ENCODE measurements at places on chromosomes 4 and X. TPM values are rescaled to one million over a fixed set of nuclear protein-coding genes. Genes with fewer than 3 reads are reported as not detected.
A peak's percentile ranks its signal among the peaks of the same experiment; 100 is the strongest.

- no peaks in the 10 kb centered on the region for H3K4me1 ChIP-seq
- H3K36me3 ChIP-seq = peaks cover 6% of the 10 kb centered on the region
- no peak overlapping the region for H3K4me3 ChIP-seq
- no peaks in the 10 kb centered on the region for H3K27me3 ChIP-seq
- no peak for DNase-seq
Measured at GRCh38 chrX:15451913-15452312, 41.2 kb downstream of the PIR start.

DNA sequence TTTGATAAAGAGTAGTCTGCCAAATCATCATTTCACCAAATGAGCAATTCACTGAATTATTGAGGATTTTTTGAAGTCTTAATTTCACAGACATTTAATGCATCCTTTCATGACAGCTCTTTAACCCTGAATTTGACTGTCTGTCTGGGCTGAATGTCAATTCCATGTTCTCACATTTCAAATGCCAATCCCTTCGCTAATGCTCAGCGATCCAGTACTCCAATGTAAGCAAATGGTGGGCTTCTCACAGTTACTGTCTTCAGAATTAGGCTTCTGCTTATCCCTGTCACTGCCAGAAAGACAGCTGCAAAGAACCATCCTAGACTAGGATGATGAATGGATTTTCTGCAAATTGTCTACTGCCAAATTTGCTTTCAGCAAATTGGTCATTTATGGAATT lies 36.2 kb upstream of the USP38 start:
- no peaks in the 10 kb centered on the region for H3K4me1 ChIP-seq
- H3K36me3 ChIP-seq = no peaks in the 10 kb centered on the region
- no peak overlapping the region for H3K4me3 ChIP-seq
- H3K27ac ChIP-seq = no peak overlapping the region
- no peak for DNase-seq

GRCh38 chr4:55304303-55304702 lies 41.7 kb upstream of the SRD5A3 start:
- no peaks in the 10 kb centered on the region for H3K36me3 ChIP-seq
- no peak overlapping the region for H3K27ac ChIP-seq
- DNase-seq = no peak

DNA sequence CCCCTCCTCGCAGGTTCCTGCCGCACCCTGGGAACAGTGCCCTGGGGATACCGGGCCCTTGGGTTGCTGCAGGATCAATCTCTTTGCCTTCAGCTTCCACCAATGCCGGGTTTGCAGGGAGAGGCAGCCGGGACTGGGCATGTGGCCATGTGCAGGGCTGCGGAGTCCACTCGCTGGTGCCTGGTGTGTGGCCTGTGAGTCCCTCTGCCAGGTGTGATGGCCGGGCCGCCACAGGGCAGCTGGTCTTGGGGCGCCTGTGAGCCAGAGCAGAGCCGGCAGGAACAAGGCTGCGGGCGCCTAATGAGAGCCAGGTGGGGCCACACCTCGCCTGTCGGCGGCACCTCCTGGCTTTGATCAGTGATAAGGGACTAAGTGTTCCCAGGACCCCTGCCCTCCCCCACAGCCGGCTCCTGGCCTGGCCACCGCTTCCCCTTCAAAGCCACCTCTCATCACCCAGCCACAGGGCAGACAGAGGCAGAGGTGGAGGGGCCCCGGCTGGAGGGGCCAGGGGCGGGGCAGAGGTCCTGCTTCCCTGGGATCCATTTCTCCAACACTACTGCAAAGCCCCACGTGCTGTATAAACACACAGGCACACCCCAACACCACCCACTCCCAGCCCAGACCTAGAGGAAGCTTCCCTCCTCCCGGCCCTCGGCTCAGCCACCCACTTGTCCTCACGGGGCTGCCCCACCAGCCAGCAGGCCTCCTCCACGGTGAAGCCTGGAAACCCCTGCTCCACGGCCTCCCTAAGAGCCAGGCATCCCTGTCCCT lies 132.7 kb downstream of the CPZ start:
- H3K36me3 ChIP-seq = no peaks in the 10 kb centered on the region
- H3K27me3 ChIP-seq = peaks cover 33% of the 10 kb centered on the region
- H3K4me3 ChIP-seq = no peak overlapping the region

The SHOX gene
- total RNA-seq = not detected

DNA sequence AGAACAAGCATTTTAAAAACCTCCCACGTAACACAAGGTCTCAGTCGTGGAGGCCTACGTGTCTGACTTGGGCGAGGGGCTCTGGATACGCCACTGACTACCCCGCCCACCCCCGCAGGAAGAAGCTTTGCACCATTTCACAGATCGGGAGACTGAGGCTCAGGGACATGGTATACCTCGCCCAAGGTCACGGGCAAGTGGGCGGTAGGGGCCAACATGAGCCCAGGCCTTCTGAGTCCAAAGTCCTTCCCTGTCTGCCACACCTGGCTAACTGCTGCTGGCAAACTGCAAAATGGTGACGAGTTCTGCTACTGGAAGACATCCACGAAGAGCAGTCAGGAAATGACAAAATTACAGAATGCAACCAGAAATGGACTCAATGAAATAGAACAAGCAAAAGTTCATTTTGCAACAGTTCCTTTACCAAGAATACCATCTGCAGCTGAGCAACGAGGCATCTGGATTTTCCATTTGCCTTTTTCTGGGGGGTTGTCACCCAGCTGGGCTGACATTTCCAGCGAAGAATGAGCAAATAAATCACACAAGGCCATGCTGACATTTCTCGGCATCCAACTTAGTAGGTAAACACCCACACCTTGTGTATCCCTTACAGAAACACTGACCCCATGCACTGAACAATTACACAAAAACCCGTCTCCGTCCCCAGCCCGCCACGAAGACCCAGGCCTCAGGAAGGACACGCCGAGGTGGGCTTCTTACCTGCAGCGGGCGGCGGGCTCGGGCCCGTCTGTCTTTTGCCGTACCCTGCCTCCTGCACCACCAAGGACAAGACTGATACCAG lies 70.2 kb upstream of the AFAP1 start:
- no peaks in the 10 kb centered on the region for H3K36me3 ChIP-seq
- no peaks in the 10 kb centered on the region for H3K4me1 ChIP-seq
- no peak overlapping the region for H3K4me3 ChIP-seq

DNA sequence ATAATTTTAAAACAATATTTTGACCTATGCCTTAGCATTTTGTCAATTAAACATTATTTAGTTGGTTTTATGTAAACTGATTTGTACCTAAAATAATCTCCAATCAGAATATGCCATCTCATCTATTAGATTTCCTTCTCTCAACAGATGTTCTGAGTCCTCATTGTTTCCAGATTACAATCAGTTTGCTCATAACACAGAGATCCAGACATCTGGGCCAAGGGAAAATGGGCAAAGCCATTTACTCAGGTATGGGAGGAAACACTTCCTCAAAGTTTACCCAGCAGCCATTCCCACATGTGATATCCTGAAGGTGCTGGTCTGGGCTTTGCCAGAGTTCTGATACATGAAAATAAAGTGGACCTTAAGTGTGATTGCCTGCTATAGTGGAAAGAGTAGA lies 217.9 kb upstream of the GPC4 start:
- H3K27ac ChIP-seq = no peak overlapping the region
- H3K27me3 ChIP-seq = no peaks in the 10 kb centered on the region
- H3K36me3 ChIP-seq = no peaks in the 10 kb centered on the region

GRCh38 chr4:12615822-12616221 lies 868.3 kb downstream of the RAB28 start:
- no peak overlapping the region for H3K27ac ChIP-seq
- no peak overlapping the region for H3K4me3 ChIP-seq
- no peaks in the 10 kb centered on the region for H3K4me1 ChIP-seq
- H3K27me3 ChIP-seq = no peaks in the 10 kb centered on the region

GRCh38 chr4:156798438-156798837 lies 173.2 kb downstream of the PDGFC start:
- no peak overlapping the region for H3K27ac ChIP-seq
- DNase-seq = no peak
- H3K36me3 ChIP-seq = no peaks in the 10 kb centered on the region
- no peaks in the 10 kb centered on the region for H3K27me3 ChIP-seq
- no peaks in the 10 kb centered on the region for H3K4me1 ChIP-seq
- H3K4me3 ChIP-seq = no peak overlapping the region

The OPN1LW gene
- total RNA-seq = not detected

DNA sequence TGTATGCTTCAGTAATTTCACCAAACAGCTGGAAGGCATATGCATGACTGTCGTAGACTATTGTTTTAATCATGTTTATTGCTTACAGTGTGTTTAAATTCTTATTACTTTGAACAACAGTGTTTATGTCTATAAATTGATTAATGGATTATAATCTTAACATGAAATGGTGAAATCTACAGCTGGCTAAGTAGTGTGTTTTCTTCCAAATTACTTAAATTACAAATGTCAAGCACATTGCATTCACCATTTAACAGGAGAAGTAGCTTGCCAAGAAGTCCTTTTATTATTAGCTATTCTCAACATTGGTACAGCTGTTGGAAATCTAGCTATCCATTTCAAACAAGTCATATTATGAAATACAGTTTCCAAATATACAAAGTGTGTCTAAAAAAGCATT lies 849.3 kb upstream of the PCDH10 start:
- no peaks in the 10 kb centered on the region for H3K27me3 ChIP-seq
- H3K4me1 ChIP-seq = no peaks in the 10 kb centered on the region
- no peak overlapping the region for H3K27ac ChIP-seq
- H3K4me3 ChIP-seq = no peak overlapping the region
- no peaks in the 10 kb centered on the region for H3K36me3 ChIP-seq

GRCh38 chr4:100348473-100348872 lies 158.2 kb upstream of the DDIT4L start:
- H3K27ac ChIP-seq = no peak overlapping the region
- no peaks in the 10 kb centered on the region for H3K27me3 ChIP-seq
- DNase-seq = no peak

- H3K36me3 ChIP-seq = no peaks in the 10 kb centered on the region
- H3K4me1 ChIP-seq = no peaks in the 10 kb centered on the region
- DNase-seq = no peak
- no peak overlapping the region for H3K27ac ChIP-seq
- H3K4me3 ChIP-seq = no peak overlapping the region
Measured at GRCh38 chrX:23887451-23887850, 20.3 kb downstream of the APOO start.

DNA sequence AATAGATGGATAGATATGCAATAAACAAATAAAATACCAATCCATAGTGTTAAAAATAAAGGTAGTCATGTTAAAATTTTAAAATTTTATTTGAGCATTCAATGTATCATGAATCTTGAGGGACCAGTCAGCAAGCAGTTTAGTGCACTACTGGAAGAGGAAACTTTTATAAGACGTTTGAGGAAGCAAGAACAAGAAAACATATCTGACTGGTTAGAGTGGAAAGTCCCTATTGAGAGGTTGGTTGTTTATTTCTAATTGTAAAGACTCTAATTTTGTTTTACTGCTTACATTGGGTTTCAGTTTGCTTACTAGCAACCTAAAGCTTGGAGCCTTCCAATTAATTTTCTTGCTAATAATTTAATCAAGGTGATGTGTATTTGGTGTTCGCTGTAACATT lies 786.2 kb downstream of the RAB28 start:
- H3K4me3 ChIP-seq = no peak overlapping the region
- H3K4me1 ChIP-seq = no peaks in the 10 kb centered on the region
- no peaks in the 10 kb centered on the region for H3K27me3 ChIP-seq
- no peak overlapping the region for H3K27ac ChIP-seq
- H3K36me3 ChIP-seq = no peaks in the 10 kb centered on the region
- DNase-seq = no peak

DNA sequence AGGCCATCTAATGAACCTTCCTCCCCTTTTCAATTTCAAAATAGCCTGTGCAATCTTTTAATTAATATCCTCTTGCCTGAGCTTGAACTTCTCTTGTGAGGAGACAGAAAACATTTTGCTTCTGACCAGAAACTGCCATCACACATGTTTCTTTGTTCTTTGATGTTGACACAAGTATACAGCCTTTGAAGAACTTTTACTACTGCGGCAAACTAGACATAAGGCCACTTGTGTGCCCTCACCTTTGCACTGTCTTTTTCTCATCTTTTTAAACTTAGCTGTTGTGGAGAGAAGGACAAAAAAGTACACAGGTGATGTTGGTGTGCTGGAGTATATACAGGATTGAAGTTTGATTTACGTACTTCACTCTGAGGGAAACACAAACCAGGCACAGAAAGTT lies 116.3 kb upstream of the C1GALT1C1 start:
- no peak for DNase-seq
- no peaks in the 10 kb centered on the region for H3K36me3 ChIP-seq

DNA sequence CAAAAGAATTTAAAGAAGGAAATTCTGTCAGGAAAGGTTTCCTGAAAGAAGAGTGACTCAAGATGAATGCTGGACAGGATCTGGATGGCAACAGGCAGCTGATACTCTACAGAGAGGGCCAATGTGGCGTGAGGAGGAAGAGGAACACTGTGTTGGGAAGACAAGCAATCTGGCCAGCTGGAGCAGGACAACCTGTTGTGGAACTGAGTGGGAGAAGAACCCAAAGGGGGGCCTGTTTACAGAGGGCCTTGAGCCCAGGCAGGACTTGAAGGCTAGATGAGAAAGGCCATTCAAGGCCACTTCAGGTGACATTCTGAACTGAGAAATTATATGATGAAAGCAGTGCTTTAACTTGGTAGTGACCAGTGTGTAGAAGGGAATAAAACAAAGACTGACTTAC lies 8.5 kb downstream of the OTUD4 start:
- no peak overlapping the region for H3K4me3 ChIP-seq
- DNase-seq = no peak
- no peak overlapping the region for H3K27ac ChIP-seq

DNA sequence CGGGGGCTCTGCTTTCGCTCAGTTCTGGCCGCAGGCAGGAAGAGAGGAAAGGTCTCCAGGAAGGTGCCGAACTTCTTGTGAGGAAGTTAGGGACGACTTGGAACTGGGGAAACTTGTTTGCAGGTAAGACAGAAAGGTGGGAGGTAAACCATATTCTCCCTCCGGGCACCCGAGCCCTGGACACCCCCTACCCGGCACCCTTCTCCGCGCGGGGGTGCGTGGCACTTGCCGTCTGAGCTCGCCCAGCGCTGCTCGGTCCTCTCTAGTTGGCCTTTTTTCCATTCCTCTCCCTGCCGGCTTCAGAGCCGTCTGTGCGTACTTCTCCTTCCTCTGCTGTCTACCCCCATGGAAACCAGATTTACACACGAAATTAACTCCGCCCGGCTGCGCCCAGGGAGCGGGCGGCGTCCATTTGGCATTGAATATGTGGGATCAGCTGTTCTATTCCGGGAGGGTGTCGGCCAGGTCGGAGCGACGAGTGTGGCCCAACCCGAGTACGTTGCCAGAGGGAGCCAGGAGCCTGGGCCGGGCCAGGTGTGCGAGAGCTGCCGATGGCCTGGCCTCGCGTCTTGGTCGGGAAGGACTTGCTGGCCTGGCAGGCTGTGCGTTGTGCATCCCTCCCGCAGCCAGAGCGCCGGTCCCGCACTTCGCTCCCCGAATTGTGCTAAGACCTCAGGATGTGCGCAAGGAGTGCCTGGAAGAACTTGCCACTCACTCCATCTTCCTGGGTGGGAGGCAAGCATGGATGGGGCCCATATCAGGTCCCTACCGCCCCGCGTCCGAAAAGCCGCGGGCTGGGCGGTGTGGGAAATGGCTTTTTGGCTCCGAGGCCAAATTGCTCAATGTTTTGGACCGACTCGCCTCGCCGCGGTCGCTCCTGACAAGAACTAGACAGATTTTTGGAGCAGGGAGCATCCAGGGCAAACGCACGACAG lies 1.7 kb downstream of the PDGFRA start:
- peak overlapping the region; percentile 73 for H3K27ac ChIP-seq
- no peaks in the 10 kb centered on the region for H3K36me3 ChIP-seq
- peak overlapping the region; percentile 59 for H3K4me3 ChIP-seq
- H3K27me3 ChIP-seq = peaks cover 71% of the 10 kb centered on the region
- H3K4me1 ChIP-seq = peaks cover 77% of the 10 kb centered on the region
- peak; percentile 45 for DNase-seq
